ENCODE measurements at places on chromosomes 2 and 18.

DNA sequence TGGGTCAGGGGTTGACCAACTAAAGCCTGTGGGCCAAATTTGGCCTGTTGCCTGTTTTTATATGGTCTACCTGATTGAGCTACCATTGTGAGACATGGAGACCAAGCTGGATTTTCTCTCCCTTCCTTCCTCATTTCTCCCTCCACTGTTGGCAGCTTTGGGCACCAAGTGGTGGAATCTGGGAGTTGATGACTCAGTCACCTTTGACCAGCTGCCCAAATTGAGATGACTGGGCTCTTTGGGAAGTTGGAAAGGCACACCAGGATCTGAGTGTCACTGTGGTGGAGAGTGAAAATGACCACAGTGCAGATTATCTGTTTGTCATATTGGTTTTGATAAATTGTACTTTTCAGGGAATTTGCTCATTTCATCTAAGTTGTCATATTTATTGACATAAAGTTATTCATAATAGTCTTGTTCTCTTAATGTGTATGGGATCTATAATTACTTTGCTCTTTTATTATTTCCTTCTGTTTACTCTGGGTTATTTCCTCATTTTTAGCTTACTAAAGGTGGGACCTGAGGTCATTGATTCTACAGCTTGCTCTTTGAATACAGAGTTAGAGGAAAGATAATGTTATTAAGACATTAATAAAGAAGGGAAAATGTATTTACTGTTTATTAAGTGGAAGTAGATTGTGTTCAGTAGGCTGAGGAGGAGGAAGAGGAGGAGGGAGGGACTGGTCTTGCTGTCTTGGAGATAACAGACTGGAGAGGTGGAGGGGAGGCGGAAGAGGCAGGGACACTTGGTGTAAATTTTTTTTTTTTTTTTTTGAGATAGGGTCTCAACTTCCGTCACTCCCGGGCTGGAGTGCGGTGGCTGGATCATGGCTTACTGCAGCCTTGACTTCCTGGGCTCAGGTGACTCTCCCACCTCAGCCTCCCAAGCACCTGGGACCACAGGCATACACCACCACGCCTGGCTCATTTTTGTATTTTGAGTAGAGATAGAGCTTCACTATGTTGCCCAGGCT, 31.8 kb downstream of the AGFG1 start:
- DNase-seq, result no peak

DNA sequence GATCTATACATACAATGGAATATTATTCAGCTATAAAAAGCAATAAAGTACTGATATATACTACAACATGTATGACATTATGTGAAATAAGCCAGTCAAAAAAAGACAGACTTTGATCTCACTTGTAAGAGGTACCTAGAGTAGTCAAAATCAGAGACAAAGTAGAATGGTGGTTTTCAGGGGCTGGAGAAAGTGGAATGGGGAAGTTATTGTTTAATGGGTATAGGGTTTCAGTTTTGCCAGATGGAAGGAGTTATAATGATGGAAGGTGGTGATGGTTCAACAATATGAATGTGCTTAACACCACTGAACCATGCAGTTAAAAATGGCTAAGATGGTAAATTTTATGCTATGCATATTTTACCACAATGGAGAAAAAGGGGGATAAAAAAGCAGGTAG, 6.3 kb downstream of the COBLL1 start:
- DNase-seq, result no peak

- DNase-seq, result no peak
These were observed 30.5 kb downstream of the B3GNT7 start for GRCh38 chr2:231425811-231426703.

DNA sequence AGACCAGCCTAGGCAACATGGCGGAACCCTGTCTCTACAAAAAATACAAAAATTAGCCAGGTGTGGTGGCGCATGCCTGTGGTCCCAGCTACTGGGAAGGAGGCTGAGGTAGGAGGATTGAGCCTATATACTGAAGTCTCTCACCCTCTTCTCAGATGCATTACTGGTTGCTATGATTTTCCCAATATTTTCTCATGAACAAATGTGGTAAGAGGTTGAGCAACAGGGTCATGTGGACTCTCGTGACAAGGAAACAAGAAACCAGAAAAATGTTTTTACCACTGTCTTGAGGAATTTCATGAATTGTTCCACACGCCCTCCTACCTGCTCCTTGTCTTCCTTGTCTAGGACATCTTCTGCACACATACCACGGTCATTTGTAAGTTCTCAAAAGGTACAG, 12.4 kb downstream of the LMAN2L start:
- no peak for DNase-seq

GRCh38 chr2:10327896-10328669, 25.4 kb downstream of the HPCAL1 start:
- DNase-seq, result no peak

- no peak for DNase-seq
These were observed 78.8 kb downstream of the TGOLN2 start for GRCh38 chr2:85248773-85249509.

DNA sequence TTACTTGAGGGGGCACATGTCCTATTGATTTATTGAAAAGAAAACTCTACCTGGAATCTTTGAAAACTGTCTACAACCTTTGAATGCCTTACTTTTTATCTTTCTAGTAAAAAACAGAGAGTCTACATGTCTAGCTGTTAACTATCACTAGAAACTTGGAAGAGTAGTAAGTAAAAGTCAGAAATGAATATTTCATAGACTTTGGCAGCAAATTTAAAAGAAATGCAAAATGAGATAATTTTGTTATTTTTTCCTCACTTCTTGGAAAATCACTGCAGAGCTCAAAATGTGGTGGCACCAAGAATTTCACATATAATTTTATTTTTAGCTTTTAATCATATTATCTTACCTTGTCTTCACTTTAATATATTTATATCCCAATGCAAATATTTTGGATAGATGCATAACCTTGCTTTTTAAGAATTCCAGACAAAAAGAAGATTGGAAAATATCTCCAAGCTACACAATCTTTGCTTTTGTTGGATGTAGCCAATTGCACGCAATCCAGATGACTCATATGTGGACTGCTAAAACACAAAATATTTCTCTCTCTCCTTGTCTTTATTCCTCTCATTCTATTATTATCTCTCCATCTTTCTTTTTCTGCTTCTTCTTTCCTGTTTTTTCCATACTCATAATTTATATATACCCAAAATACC, 92.2 kb upstream of the DSEL start:
- no peak for DNase-seq

DNA sequence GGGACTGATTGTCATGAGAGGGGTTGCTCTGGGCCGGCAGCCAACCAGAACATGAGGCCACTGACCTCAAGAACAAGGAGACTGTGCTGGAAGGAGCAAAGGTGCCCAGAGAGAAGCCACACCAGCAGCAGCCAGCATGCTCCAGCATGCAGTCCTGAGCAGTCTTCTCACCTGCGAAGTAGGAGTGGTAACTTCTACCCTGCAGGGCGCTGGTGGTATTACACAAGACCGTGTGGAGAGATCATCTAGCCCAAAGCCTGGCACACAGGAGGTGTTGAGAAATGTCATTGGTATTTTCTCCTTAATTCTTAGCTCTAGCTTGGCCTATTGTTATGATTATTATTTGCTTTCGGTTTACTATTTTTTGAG, 132.7 kb downstream of the TSN start:
- DNase-seq, result peak; percentile 43

GRCh38 chr2:30580391-30580790, 133.3 kb downstream of the LCLAT1 start:
- DNase-seq, result no peak

GRCh38 chr2:175057078-175057685, 52.0 kb upstream of the CHN1 start:
- no peak for DNase-seq

GRCh38 chr2:228094377-228094921, 87.0 kb downstream of the SPHKAP start:
- DNase-seq, result no peak

- no peak for DNase-seq
These were observed 46.6 kb downstream of the MFSD6 start for GRCh38 chr2:190454795-190455194.

DNA sequence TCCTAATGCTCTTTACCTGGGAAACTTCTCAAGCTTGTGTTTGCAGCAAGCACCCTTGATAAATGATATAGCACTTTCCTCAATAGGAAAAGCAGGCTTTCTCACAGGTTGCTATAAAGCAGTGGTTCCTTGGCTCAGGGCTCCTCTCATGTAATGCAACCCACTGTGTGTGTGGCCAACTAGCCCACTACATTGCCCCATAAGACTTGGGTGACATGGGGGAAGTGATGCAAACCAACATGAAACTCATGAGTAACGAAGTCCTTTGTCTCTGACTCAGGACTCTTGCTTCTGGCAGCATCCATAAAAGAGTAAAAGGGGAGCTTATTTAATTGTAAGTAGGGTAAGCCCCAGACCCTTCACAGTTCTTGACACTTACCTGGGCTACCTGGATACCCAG, 106.9 kb downstream of the COL4A4 start:
- no peak for DNase-seq

DNA sequence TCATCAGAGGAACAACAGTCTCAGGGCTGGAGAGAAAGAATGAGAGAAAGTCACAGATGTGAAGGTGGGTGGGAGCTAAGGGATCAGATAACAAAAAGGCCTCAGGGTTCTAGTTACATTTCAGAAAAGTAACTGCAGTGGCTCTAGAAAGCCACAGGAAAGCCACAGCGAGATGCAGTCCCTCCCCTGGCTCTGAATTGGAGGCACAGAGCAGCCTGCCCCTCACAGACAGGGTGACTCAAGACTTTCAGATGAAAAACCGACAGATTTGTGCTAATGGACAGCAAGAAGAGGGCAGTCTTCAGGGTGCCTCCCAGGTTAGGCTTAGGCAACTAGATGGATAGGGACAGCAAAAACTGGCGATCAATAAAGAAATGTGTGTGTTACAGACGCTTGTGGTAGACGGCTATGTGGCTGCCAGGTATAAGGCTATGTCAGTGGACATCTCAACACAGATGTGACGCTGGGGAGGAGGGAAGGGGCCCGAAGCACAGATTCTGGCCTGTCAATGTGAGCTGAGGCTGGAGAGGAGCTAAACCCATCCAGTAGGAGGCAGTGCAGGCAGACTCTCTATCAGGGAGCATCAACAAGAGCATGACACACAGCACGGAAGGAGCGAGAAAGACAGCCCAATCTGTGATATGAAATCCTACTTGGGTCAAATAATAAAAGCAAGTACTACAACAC, 26.2 kb downstream of the UNC50 start:
- peak; percentile 53 for DNase-seq

DNA sequence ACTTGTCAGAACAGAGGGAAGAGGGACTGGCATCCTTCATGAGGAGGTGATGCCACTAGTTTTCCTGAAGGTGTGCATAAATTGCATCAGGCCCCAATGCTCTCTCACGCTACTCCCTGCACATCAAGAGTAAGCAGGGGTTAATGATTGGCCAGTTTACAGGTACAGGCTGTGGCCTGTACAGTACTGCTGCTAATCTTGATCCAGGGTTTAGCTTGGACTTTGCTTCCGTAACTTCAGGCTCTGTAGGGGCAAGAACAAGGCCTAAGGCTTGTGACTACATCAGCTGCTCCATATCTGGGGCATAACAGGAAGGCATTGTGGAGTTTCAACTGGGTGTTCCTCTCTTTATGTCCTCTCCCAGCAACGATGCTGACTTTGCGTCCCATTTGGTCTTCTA, 96.8 kb upstream of the FZD7 start:
- no peak for DNase-seq

Data from HEK293T (cell line).